ENCODE measurements at places on chromosomes 12 and 14.

DNA sequence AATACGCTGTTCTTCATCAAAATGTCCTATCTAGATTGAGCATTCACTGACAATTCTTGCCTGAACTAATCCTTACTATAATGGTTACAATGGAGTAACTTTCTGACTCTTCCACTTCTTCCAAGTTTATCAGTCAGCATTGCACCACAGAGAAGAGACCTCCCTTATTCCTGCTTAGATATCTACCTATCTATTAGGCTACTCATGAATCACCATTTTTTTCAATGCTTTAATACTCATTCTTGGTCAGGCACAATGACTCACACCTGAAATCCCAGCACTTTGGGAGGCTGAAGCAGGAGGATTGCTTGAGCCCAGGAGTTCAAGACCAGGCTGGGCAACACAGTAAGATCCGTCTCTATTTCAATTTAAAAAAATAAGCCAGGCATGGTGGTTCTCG, 39.3 kb downstream of the RPS6KA5 start:
- DNase-seq, result no peak

- no peak for DNase-seq
Observed at GRCh38 chr14:69133206-69134125, 19.5 kb downstream of the DCAF5 start.

DNA sequence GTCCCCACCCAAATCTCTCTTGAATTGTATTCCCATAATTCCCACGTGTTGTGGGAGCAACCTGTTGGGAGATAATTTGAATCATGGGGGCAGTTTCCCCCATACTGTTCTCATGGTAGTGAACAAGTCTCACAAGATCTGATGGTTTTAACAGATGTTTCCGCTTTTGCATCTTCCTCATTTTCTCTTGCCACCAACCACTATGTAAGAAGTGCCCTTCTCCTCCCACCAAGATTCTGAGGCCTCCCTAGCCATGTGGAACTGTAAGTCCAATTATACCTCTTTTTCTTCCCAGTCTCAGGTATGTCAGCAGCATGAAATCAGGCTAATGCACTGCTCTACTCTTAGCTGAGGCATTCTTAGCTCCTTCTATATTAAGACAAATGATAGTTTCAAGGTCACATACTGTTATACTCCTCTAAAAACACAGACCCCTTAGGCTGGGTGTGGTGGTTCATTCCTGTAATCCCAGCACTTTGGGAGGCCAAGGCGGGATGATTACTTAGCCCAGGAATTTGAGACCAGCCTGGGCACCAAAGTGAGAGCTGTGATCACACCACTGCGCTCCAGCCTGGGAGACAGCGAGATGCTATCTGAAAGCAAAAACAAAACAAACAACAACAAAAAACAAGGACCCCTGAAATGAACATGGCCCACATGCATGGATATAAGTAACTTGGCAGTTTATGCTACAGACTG, 3.6 kb downstream of the SCAF11 start:
- DNase-seq, result no peak

DNA sequence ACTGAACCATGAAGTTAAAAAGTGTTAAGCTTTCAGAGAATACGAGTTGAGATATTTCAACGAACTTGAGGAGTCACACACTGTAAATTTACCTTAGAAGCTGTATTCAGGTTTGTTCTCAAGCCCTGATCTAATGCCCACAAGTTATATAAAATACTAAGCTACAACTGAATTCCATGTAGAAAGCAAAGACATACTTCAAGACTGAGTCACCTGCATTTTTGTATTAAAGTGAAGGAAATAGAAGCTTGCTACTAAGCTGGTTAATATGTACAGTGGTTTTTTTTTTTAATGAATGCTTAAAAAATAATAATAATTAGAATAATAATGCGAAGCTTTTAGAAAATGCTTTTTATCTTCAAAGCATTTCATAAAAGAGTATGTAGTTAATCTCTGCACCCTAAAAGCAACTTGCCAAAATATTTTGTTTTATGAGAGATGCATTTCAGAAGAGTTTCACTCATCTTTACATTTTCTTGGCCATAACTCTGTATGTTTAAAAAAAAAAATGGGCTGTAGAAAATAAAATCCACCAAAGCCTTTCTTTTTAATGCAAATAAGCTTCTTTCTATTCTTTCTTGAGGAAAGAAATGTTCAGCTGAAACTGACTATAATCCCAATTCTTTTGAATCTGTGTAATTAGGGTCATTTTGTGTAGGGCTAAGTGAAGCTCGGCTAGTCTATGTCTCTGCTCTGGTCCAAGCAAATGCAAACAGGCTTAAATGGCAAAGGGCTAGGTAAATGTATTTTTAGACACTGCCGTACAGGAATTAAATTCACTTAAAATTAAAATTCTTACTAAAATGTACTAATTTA, 1047.5 kb upstream of the FLRT2 start:
- no peak for DNase-seq

DNA sequence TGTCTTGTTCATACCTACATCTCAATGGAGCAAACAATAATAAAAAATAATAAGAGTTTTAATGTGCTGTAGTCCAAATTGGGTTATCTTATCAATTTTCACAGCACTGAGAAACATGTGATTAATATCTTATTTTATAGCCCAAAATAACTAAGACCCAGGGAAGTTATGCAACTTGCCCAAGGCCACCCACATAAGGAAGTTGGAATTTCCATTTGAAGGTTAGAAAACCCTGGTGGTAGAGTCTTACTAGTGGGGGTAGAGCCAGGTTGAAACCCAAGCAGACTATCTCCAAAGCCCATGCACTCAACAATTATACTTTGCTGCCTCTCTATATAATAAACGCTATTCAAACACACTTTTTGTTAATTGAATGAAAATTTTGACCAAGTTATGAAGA, 270.0 kb upstream of the CAND1 start:
- DNase-seq, result no peak

DNA sequence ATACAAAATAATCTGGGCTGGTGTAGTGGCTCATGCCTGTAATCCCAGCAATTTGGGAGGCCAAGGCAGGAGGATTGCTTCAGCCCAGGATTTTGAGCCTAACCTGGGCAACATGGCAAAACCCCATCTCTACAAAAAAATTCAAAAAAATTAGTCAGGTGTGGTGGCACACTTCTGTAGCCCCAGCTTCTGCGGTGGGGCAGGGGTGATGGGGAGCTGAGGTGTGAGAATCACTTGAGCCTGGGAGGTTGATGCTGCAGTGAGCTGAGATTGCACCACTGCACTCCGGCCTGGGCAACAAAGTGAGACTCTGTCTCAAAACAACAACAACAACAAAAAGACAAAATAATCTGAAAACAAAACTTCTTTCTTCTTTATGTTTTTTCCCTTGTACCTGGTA, 66.0 kb downstream of the TC2N start:
- no peak for DNase-seq

DNA sequence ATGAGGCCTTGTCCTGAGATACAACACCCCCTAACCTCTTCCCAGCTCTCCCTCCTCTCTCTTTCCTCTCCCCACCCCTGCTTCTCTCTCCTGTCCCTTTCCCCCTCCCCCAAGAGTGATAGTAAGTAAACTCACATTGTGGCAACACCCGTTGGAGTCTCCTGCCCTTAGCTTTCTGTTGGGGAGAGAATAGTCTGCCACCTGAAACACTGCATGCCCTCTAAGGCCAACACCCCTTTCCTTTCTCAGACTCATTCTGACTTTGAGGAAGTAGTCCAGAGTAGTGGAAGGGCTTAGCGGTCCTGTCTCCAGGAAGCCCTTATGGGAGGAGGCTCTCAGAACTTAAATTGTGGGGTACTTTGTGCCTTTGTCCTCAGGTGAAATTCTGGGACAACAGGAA, 95.2 kb downstream of the PRKCH start:
- DNase-seq, result no peak

DNA sequence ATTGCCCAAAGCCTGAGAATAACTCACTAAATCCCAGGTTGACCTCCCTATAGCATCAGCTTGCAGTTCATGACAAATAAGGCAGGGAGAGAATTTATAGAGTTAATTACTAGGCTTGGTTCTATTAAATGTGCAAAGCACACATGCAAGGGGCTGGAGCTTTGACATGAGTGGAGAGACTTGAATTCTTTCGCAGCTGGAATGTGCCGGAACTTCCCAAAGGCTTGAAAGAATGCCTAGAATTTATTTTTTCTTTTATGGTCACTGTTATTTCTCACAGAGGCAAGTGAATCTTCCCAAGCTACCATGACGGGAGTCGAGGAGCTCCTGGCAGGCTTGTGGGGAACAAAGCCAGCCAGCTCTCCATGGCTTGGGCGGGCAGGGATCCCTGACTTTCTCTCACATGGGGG, 95.5 kb upstream of the USP44 start:
- DNase-seq, result no peak

DNA sequence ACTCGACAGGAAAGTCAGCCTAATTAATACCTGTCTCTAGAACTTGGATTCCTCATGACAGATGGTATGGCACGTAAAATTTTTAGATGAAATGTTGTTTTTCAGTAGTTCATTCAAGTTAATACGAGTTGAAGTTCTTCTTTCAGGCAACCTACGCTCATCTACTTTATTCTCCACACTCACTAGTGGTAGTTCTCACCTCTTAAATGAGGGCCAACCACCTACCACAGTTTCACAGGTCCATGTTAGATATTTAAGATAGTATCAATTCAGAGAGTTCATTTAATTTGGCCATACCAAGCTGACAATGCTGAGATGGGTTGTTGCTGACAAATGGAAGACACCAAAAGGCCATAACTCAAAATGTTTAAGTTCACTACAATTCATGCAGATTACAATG, 50.6 kb downstream of the NIN start:
- no peak for DNase-seq

DNA sequence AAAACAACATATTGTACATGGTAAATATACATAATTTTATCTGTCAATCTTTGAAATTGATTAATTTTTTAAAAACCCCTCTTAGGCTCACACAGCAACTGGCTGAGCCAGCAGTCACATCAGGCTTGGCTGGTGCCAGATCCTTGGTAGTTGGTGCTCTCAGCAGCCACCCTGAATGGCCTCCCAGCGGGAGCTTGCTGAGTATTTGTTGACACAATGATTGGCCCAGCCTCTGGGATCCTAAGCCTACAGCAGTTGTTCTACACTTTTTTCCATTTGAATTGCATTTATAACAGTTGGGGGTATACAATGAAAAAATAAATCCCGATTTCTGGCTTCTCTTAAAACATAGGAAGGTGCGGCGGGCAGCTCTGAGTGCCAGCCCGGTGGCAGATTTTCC, 11.1 kb downstream of the PRKAB1 start:
- no peak for DNase-seq

DNA sequence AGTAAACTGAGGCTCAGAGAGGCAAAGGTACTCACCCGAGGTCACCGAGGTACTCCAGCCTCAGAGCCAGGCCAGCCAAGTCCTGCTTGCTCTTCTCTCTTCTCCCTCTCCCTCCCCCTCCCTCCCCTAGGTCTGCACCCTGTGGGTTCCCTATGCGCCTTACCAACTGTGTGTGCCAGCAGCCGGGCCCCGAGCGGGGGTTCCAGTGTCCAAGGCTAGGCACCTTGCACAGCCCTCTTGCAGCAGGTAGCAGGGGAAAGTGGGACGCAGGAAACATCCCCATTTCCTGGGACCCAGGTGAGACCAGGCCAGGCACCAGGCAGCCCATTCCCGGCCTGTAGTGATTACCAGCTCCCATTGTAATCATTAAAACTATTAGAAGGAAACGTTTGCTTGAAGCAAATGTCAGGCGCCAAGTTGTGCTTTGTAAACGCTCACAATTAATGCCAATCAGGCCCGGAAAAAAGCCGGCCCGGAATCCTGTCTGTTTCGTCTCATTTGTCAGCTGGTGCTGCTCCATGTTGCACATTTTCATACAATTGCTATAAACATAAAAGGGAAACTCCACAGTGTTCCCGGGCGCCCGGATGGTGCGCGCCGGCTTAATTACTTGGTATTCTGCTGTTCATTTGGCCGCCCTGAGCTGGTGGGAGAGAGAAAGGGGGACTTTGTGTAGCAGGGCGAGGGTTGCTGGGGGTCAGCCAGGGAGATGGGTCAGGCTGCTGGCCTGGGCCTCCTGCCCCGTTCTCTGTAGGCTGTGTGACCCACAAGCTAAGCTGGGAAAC, 11.9 kb downstream of the FAM222A start:
- no peak for DNase-seq
